OCI-M1 (cell line): ENCODE measurements at places on chromosomes 12 and 14.
A peak's percentile ranks its signal among the peaks of the same experiment; 100 is the strongest.

DNA sequence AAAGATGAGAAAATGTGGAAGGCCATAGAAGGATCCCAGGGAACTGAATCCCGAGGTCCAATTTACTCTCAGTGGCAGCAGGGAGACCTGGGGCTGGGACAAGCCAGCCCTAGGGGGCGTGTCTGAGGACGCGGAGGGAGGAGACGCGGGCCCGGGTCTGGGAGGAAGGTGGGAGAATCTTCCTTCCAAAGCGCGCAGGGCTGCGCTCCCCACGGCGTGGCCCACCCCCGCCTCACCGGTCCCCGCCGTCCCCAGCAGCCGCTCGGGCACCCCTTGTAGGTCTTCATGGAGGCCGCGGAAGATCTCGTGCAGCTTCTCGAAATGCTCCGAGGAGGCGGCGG, 323 bp downstream of the VTI1B start:
- peak; percentile 72 for DNase-seq

DNA sequence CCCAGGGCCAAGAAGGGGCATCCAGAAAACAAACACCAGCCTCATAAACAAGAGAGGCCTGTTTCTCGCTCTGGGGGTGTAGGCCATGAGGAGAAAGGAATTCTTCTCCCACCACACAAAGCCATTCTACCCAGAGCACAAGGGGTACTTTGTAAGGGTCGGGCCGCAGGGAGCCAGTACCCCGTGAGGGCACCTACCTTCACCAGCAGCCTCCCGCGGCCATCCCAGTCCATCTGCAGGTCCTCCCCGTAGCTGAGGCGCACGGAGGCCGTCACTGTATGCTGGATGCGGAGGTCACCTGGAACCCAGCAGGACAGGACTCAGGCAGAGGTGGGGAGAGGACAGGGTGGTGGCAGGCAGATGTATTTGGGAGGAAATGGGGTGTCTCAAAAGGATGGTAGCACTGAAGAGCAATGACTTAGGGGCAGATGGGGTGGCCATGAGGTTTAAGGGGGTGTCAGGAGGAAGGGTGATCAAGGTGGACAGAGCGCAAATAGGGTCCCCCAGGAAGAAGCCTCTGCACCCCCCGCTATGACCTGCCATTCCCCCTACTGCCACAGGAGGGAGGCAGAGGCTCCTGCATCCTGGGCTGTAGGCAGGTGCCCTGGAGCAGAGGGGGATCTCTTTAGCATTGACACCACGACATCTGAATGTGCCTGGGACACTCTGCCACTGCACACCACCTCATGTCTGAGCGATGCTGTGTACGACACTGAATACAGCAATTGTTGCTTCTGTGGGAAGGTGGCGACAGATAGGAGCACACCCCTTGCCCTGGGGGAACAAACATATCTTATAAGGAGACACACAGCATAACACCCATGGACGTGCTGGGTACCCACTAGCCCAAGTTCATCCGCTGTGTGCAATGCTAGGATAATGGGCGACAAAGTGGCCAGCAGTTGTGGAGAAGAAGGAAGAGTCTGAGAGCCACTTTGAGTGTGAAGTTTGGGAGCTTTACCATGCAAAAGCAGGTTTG, 61.4 kb downstream of the VWF start:
- DNase-seq, result peak; percentile 57

- DNase-seq, result no peak
These were observed 638.5 kb upstream of the FLRT2 start for GRCh38 chr14:84891404-84891803.

GRCh38 chr12:55068416-55069010, 48.7 kb downstream of the NEUROD4 start:
- peak; percentile 82 for DNase-seq

- peak; percentile 71 for DNase-seq
These were observed 47.3 kb upstream of the PAWR start for GRCh38 chr12:79737875-79738718.

DNA sequence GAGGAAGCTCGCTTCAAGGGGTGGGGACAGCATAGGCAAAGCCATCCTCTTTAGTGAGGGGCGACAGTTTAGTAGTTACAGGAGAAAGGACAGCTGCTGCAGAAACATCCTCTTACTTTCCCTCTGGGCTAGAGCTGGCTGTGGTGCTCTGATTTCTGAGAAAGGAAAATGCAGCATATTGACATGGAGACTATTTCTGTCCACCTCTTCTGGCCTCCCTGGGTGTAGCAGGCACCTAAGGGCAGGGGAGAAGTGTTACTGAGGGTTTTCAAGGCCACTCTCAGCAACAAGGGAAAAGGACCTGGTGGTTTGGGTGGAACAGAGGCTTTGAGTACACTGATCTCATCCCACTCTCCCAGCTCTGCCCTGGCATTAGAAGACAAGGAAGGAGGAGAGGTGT, 40.0 kb upstream of the CTDSP2 start:
- DNase-seq, result no peak

DNA sequence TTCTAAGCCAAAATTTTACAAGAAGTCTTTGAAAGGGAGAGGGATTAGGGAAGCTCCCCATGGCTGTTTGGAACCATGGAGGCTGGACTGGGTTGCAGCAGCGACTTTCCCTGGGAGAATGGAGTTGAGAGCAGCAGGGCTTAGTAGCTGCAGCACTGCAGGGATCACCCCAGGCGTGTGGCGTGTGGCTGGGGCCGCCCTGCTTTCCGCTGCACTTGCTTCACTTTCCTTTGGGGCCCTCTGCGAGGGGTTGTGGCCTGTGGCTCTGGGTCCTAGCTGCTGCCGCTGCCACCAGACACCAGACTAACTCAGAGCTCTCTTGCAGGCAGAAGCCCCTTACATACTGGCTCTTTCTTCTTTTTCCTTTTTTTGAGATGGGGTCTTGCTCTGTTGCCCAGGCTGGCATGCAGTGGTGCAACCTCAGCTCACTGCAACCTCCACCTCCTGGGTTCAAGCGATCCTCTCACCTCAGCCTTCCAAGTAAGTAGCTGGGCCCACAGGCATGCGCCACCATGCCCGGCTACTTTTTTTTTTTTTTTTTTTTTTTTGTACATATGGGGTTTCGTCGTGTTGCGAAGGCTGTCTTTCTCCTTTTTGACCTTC, 25.4 kb downstream of the CCDC62 start:
- no peak for DNase-seq

- no peak for DNase-seq
These were observed 84.6 kb downstream of the OTOGL start for GRCh38 chr12:80183939-80184338.

GRCh38 chr12:131928080-131928710, 881 bp upstream of the PUS1 start:
- DNase-seq, result peak; percentile 71

- peak; percentile 66 for DNase-seq
These were observed 17.1 kb downstream of the POMT2 start for GRCh38 chr14:77303417-77304156.

- peak; percentile 88 for DNase-seq
These were observed 9.4 kb upstream of the HVCN1 start for GRCh38 chr12:110698171-110698902.
